ENCODE measurements at places on chromosomes 6 and 20.

DNA sequence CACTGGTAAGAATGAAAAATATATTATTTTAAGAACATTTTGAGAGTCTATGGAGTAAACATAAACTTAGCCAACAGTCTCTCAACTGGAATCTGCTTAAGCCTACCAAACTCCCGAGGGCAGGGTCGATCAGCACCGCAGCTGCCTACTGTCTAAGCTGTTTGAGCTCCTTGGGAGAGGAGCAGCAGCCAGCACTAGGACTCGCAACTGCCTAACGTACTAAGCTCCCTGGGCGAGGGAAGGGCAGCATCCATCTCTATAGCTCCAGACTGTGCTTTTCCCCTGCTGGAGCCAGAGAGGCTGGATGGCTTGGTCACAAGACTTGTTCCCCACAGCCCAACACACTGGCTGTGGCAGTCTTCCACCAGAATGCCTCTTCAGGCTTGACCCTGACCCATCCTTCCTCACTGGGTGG is 96.4 kb downstream of the MOXD1 start:
- no peak for DNase-seq

DNA sequence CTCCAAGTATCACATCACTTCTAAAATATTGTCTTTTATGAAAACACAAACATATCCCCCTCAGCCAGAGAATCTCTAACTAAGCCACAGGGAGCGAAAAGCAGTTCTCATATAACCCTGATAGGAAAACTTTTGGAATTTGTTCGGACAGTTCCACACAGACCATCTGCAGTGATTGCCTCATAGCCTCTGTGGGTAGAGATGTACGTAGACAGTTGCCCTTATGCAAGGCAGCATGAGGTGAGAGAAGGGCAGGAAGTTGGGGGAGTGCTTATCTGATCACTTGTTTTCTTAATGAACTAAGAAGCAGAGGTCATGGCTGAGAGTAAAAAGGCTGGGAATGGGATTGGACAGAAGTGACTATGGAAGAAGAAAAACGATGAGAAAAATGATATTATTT is 39.6 kb downstream of the SLC23A2 start:
- DNase-seq: no peak

DNA sequence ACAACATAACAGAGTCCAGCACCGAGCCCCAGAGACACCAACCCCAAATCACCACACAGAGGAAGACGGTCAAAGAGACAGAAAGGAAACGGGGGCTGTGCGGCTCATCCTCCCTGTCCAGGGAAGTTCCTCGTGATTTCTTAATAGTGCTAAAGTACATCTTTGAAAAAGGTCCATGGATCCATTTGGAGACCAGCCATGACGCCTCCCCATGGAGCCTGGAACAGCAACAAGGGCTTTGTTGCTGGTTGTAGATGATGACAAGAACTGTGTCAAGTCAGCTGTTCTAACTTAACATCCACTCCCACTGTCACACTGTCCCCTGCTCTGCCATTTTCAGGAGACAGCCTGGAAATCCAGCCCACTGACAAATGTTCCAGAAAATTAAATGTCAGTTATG is 99.7 kb downstream of the ATP9A start:
- no peak for DNase-seq

DNA sequence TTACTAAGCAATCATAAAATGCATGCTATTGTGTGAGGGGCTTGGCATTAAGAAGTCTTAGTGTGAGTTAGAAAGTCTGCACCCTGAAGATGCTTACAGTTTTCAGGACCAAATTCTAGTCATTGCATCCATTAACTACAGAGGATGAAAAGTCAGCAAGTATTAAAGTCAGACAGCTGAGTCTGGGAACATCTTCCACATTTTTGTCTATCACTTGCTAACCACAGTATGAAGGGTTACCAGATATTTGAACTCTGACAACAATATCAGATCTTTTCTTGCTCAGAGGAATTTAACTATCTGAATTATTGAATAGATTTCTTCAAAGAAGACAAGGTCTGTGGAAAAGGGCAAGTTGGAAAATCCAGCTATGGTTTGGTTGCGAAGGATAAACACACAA is 264.4 kb downstream of the BTBD9 start:
- no peak for DNase-seq

GRCh38 chr6:2940010-2940850 is 31.1 kb downstream of the SERPINB6 start:
- no peak for DNase-seq

- DNase-seq: peak; percentile 92
Observed at GRCh38 chr6:10555625-10556309, 34.6 kb downstream of the GCNT2 start.

DNA sequence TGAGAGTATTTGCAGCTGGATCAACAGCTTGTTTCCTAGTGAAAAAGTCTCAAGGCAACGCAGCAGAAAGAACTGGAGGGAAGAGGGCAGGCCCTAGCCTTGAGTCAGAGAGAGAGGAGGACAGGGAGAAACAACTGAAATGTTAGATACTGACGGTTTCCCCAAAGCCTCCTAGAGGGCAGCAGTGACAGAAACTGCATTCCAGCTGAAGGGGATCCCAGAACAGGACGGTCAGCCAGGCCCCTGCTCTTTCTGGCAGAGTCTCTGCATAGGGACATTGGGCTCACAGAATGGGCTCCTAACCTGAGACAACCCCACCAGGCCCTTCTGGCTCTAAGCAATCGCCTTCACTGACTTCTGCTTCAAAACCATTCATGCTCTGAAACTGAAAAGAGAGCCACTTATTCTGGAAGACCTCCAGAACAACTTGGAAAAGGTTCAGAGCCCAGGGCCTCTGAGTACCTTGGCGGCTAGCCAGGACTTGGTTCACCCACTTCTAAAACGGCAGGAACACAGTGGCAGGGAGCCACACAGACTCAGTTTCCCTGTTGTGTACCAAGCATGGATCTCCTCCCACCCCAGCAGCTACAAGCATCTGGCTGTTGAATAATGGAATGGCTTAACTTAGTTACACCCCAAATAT is 72.9 kb downstream of the PSMB1 start:
- no peak for DNase-seq

- no peak for DNase-seq
Observed at GRCh38 chr6:35388030-35388429, 45.7 kb downstream of the PPARD start.

DNA sequence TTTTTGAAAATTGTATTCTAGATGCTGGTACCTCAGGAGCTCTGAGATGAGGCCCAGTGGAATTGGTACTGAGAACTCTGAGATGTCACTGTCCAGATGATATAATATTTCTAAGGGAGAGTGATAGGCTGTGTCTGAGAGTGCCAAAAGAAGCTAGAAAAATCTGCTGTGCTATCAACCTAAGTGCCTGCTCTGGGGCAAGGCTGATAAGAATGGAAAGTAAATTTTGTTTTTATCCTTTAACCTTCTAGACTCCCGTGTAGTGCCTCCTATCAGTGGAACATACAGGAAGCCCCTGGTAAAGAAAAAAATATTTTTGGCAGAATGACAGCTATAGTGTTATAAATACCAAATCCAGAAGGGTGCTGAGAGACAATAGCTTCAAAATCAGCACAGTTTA is 348.2 kb downstream of the TFAP2B start:
- DNase-seq: no peak

GRCh38 chr6:159102373-159103160 is 57.8 kb upstream of the TAGAP start:
- no peak for DNase-seq

GRCh38 chr6:140217283-140217682 is 842.8 kb upstream of the CITED2 start:
- no peak for DNase-seq

DNA sequence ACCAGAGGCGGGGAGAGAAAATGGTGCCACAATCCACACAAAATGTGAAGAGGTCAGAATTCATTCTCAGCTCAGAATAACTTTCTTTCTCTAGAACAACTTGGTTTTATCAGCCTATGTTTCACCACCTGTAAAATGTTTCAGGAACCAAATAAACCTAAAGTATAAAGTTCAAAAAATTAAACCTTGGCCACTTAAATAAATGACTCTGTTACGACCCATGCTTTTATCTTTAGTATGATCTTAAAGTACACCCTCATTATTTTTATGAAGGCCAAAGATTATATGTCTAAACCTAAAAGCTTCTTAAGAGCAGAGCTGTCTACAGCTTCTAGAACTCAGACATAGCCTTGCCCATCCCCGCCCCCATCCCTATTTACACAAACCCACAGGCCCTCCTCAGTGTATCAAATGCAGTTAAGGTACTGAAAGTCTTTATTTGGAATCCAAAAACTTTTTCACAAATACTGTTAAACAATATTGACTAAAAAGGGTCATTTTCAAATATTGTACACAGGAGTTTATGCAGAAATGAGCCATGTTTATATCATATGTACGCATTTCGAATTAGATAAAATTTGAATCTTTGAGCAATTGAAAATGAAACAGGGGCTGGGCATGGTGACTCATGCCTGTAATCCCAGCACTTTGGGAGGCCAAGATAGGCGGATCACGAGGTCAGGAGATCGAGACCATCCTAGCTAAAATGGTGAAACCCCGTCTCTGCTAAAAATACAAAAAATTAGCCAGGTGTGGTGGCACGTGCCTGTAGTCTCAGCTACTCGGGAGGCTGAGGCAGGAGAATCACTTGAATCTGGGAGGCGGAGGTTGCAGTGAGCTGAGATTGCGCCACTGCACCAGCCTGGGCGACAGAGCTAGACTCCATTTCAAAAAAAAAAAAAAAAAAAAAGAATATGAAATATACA is 5.7 kb upstream of the NHSL1 start:
- no peak for DNase-seq

DNA sequence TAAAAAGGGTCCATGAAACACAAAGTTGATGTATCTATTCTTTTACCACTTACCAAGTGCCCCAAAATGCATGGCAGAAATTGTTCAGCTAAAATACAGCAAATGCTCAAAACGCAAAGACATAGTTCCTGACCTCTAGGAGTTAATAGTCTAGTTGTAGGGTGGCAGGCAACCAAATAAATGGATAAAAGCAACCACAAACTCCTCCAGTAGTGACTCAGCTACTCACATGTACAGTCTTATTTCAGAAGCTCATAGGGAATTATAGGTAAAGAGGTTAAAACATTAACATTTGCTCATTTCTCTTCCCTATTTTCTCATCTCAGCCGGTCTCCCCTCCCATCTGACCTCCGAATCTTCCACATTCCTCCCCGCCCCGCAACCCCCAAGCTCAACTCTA is 143.9 kb upstream of the INSM1 start:
- DNase-seq: peak; percentile 52

GRCh38 chr6:128601060-128601459 is 80.7 kb upstream of the PTPRK start:
- DNase-seq: no peak

DNA sequence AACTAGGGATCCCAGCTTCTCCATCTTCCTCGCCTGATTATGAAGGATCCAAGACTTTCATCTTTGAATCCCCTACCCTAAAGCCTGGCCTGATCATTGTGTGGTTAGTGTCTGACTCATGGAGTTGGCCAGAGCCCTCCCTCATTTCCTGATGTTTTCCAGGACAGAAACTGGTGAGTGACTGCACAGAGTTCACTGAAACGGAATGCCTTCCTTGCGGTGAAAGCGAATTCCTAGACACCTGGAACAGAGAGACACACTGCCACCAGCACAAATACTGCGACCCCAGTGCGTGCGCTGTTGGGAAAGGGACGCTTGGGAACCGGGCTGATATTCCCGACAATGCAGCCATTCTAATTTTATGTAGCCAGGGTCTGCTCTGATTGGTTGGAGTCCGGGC is 4.0 kb downstream of the CD40 start:
- no peak for DNase-seq

DNA sequence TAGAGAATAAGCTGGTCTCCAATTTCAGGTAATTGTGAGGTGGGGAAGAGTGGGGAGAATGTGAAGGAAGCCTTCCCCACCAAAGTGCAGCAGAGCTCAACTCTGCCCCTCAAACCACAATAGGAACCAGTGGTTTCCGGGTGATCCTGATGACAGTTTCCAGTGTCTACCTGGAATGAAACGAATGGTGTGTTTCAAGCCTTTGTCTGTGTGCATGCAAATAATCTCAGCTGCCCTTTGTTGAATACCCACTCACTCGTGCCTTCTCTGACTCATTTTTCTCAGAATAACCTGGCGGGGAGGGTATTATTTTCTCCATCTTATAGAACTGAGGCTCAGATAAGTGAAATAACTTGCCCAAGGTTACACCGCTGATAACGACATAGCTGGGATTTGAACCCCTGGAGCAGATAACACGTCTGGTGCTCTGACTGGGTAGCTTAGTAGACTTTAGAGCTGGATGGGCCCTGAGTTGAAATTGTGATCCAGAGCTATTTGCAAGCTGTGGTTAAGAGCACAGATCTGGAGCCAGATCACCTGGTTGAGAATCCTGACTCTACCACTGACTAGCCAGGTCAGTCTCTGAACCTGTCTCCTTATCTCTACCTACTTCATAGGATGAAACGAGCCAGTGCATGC is 85.1 kb downstream of the EYA2 start:
- DNase-seq: no peak

GRCh38 chr6:159931112-159931511 is 37.8 kb upstream of the IGF2R start:
- no peak for DNase-seq
